IMR-90 (cell line): ENCODE measurements at places on chromosomes 11 and 22.

DNA sequence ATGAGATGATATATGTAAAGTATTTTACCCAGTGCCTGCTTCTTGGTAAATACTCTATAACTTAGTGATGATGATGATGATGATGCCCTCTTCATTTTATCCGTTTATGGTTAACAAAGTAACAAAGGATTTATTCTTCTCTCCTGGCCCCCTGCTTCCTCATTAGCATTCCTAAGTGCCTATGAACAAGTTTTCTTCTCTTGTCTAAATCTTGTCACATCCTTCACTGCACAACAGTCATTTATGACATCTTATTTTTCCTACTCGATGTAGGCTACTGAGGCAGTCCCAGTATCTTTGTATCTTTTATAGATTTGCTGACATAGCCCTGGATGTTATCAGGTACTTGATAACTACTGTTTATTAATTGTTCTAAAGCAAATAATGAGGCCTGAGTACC, 754.4 kb upstream of the ARHGAP42 start:
- DNase-seq, result no peak

DNA sequence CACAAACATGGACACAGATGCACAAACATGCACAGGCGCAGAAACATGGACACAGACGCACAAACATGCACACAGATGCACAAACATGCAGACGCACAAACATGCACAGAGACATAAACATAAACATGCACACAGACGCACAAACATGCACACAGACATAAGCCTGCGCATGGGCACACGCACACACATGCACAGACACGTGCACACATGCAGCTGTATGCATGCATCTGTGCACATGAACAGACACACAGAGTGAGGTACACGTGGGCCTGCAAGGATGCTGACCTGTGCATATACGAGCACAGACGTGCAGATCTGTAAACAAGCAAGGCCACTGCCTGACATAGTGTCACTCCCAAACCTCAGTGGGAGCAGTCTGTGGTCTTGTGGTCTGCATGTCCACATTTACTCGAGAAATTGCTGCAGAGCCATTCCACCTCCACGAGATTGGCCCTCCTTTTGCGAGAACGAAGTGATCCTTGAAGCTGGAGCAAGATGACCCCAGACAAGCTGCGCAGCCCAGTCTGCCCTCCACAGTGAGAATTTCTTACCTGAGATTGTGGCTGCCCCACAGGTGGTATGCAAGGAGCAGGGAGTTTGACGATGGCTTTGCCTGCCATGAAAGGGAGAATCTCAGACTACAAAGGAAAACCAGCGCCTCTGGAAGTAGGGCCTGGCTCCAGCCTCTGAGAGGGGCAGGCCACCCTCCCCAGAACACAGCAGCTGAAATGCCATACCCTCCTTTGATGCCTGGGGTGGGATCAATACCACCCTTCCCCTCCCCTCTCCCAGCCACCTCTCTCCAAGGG, 299.9 kb downstream of the BRD1 start:
- no peak for DNase-seq

DNA sequence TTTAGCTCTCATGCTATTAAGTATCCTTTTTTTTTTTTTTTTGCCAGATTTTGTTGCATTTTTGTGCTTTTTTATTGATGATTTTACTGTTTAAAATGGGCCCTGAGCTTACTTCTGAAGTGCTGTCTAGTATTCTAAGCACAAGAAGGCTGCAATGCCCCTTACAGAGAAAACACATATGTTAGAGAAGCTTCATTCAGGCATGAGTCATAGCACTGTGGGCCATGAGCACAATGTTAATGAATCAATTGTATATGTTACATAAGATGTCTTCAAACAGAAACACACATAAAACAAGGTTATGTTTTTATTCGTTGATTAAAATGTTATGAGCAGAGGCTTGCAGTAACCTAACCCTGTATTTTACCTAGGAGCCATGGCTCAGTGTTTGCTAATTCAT, 117.8 kb upstream of the C11orf87 start:
- peak; percentile 30 for DNase-seq

- no peak for DNase-seq
These were observed 9.2 kb upstream of the GLB1L2 start for GRCh38 chr11:134322553-134322952.

DNA sequence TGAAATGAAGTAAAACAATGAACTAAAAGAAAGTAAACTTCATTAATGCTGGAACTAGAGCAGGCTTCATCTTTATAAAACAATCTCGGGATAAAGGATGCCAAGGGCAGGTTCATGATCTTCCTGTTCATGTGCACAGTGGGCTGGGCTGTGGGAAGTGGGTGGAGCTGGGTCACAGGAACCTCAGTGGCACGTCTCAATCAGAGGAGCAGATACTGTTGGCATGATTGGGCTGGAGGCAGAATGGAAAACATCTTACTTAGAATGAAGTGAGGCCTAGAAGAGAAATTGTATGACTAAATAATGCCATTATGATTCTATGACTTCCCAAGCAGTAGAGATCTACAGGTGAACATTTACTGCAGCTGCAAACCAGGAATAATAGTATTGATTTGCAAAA, 45.4 kb upstream of the CALCB start:
- no peak for DNase-seq

- peak; percentile 10 for DNase-seq
These were observed 4.8 kb downstream of the POU2F3 start for GRCh38 chr11:120244476-120245365.

DNA sequence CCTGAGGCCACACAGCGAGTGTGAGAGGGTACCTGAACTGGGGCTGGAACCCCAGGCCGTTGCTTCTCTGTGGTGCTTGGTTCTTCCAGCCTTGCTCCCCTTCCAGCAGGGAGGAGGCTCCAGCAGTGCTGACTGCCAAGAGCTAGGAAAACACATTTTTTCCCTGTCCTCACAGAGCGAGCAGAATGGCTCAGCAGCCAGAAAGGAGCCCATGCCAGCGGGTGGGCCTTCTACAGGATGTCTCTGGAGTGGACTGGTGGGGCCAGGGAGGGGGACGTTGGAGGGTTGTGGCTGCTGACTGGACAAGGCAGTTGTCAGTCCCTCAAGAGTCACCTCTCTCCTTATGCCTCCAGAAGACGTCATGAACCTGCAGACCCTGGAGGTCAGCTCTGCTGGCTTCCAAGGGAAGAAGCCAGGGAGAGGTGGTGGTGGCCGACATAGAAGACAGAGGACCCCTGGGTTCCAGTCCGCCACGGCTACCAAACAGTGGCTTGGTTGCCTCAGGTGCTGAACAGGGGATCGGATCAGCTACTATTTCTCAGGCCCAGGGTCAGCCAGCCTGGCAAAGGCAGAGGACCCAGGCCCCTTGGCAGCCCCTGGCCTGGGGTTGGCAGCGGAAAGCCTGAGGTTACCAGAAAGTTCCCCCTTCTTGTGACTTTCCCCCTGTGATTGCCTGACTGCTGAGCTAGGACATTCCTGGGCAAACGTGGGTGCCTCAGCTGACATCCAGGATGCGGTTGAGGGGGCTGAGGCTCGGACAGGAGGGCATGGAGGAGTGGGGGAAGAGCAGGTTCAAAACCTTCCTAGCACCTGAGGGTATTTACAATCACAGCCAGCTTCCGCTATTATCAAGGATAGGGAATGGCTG, 3.7 kb downstream of the MAFF start:
- peak; percentile 79 for DNase-seq

GRCh38 chr11:7949934-7950333, 8.4 kb upstream of the OR10A3 start:
- no peak for DNase-seq

DNA sequence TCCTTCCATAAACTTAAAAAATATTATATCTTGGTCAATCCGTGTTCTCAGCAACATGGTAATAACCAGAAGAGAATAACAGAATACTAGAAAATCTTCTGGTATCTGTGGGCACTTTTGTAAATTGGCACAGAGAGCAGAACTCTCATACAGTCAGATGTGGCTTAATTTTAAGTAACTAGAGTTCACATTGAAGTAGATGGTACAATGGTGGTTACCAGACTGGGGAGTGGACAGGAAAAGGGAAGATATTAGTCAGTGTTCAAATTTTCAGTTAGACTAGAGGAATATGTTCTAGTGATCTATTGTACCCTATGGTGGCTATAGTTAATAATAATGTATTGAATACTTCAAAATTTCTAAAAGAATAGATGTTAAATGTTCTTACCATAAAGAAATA, 6.9 kb downstream of the OR52H1 start:
- no peak for DNase-seq

GRCh38 chr11:59199546-59200422, 12.9 kb downstream of the MPEG1 start:
- DNase-seq, result no peak

GRCh38 chr11:94673386-94673785, 94.8 kb upstream of the AMOTL1 start:
- no peak for DNase-seq

DNA sequence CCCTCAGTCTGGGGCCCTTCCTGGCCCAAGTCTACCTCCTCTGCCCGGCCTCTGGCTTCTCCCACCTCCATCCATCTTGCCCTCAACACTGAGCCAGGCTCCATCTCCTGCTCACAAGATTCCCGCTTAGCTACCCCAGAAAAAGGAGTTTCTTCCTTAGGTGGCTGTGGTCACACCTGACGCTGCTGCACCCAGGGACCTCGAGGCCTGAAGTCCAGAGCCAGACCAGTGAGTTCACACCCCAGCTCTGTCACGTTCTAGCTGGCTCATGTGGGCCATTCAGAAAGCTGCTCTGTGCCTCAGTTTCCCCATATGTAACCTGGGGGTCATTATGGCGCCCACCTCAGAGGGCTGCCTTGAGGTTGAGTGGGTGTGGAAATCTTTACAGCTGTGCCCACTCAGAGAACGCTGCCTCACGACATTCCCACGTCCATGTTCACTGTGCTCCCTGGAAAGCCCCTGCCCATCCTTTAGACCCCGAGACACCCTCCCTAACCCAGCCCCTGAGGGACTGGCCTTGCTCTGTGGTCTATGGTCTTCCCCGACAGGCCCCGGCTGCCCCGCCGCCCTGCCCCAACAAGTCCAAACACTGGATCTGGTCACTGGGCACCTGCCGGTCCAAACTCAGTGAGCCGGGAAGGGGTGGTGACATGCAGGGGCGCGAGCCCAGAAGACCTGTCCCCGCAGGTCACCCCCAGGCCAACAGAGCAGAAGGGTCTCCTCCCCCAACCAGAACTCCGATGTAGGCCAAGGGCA, 9.8 kb downstream of the PLXNB2 start:
- DNase-seq, result no peak

DNA sequence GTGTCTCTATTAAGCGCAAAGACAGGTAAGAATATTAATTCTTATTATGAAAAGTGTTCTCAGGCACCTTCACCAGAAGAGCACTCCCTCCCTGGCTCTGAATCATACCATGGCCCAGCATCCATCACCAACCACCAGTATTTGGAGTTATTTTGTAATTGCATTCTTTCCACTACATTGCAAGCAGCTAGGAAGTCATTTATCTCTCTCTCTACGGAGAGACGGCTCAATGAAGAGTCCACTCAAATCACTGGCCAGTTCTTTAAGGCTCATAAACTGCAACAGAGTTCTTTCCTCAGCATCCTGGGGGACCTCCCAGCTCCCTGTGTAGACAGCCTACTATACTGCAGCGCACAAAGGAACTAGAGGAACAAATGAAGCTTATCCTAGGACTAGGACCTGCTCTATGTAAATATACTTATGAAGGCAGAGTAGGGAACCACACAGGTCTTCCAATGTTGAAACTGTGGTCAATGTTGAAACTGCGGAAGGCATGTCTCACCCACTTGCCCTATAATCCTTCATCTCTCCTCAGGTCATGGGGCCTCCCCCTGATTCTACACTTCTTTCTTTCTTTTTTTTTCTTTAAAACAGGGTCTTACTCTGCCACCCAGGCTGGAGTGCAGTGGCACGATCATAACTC, 63.4 kb downstream of the AAMDC start:
- peak; percentile 85 for DNase-seq

GRCh38 chr22:35534091-35534490, 6.5 kb upstream of the RASD2 start:
- DNase-seq, result no peak

- DNase-seq, result no peak
These were observed 3.8 kb upstream of the INCENP start for GRCh38 chr11:62120001-62120400.

DNA sequence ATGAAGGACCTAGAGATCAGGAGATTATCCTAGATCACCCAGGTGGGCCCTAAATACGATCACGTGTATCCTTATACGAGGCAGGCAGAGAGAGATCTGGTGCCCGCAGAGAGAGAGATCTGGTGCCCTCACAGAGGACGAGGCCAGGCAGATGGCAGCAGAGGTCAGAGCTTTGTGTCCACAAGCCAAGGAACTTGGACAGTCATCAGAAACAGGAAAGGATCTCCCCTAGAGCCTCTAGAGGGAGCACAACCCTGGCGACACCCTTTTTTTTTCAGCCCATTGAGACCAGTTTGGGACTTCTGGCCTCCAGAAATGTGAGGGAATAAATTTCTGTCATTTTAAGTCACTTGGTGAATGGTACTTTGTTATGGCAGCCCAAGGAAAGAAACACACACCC, 25.5 kb upstream of the TIMP3 start:
- DNase-seq, result no peak

DNA sequence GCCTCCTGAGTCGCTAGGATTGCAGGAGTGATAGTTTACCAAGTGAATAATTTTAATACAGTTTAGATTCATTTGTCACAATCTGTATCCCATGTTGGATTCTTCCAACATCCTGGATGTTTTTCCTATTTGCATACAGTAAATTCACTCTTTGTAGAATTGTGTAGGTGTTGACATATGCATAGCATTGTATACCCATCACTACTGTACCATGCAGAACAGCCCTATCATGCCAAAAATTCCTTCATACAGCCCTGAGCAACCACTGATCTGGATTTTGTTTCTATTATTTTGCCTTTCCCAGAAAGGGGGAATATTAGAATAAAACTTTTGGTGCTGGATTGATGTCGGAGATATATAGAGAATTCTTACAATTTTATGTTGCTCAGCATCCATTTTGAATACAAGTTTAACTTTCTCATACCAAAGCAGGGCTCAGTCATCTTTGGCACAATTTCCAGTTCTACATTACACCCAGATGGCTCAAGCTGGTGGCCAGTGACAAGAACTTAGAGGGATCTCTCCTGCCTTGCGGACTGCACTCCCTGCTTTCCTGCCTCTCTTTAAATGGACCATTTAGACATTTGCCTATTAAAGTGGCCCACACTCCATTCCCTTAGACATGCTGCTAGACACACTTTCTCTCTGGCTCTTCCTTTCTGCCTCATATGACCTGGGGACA, 45.4 kb upstream of the CFAP300 start:
- no peak for DNase-seq

GRCh38 chr11:65424205-65425104, 1.9 kb downstream of the NEAT1 start:
- peak; percentile 54 for DNase-seq

DNA sequence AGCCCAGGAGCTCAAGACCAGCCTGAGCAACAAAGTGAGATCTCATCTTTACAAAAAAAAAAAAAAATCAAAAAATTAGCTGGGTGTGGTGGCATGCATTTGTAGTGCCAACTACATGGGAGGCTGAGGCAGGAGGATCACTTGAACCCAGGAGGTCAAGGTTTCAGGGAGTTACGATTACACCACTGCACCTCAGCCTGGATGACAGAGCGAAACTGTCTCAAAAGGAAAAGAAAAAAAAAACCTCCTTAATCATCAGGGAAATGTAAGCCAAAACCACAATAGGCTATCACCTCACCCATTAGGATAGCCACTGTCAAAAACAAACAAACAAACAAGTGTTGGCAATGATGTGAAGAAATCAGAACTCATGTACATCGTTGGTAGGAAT, 13.4 kb downstream of the DGCR2 start:
- no peak for DNase-seq

- no peak for DNase-seq
These were observed 32.9 kb upstream of the SYT13 start for GRCh38 chr11:45319077-45319476.
